H1 (cell line): ENCODE measurements at places on chromosomes 1 and 21.
A peak's percentile ranks its signal among the peaks of the same experiment; 100 is the strongest.

DNA sequence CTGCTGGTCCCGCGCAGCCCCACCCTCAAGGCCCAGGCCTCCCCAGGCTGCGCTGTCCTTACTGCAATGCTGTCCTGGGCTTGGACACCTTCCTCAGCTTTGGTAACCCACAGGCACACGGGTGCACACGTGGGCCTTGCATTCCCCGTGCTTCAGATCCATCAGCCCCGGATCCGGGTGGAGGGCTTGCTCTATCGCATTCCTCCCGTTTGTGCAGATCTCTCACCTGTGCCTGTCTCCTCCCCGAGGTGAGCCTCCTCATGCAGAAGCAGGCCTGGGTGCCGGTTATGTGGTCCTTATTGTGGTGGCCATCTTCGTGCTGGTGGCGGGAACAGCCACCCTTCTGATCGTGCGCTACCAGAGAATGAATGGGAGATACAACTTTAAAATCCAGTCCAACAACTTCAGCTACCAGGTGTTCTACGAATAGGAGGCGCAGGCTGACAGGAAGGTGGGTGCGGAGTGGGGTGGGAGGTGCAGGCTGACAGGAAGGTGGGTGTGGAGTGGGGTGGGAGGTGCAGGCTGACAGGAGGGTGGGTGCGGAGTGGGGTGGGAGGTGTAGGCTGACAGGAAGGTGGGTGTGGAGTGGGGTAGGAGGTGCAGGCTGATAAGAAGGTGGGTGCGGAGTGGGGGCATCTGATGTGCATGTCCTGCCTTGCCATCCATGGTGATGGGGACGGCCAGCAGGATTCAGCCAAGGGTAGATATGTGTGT, 66.2 kb downstream of the UMODL1 start:
- DNase-seq: no peak

- DNase-seq: no peak
Measured at GRCh38 chr1:47471163-47471562, 33.3 kb downstream of the FOXD2 start.

- no peak for DNase-seq
Measured at GRCh38 chr1:178689769-178690168, 35.3 kb upstream of the RALGPS2 start.

DNA sequence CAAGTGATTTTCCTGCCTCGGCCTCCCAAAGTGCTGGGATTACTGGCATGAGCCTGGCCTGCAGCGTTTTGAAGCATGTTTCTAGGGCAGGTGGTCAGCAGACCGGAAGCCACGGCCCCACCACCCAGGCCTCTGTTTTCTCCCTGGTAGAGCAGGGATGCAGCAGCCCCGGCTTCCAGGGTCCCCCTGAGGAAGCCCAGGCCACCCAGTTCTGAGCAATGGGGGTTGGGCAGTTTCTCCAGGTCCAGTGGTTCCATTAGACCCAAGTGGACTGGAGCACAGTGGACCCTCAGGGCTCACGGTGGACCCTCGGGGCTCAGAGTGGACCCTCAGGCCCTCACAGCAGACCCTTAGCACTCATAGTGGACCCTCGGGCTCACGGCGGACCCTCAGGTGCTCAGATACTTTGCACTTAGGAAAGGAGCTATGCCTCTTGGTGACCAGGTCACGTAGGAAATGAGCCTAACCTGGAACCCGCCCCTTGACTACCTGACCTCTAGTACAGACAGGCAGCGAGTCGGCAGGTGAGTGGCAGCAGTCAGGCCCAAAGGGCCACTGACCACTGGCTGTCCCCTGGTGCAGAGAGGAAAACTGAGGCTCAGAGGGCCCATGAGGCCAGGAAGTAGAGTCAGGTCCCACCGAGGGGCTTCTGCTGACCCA, 4.6 kb upstream of the FNDC10 start:
- DNase-seq: no peak

DNA sequence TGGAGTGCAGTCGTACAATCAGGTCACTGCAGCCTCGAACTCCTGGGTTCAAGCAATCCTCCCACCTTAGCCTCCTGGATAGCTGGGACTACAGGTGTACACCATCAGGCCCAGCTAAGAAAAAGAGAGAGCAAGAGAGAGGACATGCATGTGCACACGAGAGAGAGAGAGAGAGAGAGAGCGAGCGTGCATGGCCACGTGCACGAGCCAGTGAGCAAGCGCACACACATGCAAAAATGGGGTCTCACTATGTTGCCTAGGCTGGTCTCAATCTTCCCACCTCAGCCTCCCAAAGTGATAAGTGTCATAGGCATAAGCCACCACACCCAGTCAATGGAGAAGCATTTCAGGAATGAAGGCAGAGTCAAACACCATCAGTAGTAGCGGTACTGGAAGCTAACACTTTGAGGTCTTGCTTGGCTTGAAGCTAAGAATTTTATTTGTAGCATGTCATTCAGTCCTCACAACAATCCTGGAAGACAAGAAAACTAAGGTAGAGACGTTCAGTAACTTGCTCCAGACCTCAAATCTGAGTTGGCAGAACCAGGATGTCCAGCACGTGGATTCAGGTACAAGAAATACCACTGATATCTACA, 14.5 kb downstream of the GNB1 start:
- no peak for DNase-seq

DNA sequence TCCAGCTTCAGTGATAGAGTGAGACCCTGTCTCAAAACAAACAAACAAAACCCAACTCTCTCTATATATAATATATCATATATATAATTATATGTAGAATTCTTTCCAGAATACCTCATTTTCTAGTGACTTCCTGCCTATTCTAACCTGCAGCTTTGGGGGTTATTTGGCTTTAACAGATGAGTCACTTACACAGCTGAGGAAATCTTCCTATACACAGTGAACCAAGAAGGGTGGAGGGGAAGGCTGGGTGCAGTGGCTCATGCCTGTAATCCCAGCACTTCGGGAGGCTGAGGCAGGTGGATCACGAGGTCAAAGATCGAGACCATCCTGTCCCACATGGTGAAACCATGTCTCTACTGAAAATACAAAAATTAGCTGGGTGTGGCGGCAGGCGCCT, 9.2 kb downstream of the RAB29 start:
- no peak for DNase-seq

DNA sequence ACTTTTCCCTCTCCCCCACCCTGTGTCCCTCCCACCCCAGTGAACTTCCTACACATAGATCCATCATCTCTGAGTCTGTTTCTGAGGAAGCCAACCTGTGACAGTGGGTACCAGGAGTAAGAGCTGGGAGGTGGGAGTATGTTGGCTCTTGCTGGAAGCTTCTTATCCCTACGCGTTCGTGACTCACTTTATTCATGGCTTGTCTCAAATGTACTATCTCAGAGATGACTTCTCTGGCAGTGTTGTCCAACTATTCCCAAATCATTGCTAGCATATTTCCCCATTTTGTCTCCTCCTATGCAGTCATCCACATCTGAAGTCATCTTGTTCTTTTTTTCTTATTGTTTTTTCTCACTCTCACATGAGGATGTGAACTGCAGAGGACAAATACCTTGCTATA, 88.0 kb downstream of the HIVEP3 start:
- no peak for DNase-seq

DNA sequence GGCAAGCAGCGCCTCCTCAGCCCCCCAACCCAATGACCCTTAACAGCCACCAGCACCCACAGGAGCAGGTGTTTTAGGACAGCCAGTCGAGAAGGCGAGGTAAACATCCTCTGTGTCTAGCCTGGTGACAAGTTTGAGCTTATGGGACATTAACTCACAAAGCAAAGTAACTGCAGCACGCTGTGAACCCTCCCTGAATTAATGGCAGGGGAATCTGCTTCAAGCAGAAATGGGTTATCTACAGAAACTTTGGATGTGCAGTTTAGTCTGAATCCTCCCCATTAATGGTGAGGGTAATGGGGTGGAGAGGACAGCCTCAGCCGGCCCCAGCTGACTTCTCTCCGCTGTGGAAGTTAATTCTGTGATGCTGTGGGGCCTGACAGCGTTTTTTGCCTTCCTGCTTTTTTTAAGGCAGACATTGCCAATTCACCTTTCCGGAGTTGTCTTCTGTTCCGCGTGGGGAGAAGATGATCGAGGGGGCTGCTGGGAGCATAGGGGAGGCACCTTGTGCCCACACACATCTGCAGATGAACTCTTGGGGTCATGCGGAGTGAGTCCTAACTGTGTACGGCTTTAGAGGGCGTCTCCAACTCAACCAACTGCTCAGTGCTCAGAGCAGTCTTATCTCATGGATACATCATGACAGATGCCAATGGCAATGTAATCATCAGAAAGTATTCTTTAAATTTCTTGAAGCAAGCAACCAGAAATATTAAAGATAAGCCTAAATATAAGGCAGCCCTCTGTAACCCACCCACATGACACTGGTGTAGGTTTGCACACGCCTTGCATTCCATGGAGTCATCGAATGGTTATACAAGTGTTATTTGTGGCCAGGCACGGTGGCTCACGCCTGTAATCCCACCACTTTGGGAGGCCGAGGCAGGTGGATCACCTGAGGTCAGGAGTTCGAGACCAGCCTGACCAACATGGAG, 41.0 kb downstream of the POFUT2 start:
- peak; percentile 33 for DNase-seq

GRCh38 chr1:199242147-199242546, 603.3 kb downstream of the PTPRC start:
- no peak for DNase-seq

- no peak for DNase-seq
Measured at GRCh38 chr21:27168084-27168483, 201.2 kb upstream of the ADAMTS5 start.

GRCh38 chr1:215421744-215422143, 145.4 kb upstream of the KCTD3 start:
- no peak for DNase-seq

DNA sequence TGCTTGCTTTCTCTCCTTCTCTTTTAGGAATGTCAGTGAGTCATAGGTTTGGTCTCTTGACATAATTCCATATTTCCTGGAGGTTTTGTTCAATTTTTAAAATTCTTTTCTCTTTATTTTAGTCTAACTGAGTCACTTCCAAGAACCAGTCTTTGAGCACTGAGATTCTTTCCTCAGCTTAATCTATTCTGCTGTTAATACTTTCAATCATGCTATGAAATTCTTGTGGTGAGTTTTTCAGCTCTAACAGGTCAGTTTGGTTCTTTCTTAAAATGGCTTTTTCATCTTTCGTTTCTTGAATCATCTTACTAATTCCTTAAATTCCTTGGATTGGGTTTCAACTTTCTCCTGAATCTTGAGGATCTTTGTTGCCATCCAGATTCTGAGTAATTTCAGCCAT, 321.0 kb downstream of the PTBP2 start:
- DNase-seq: no peak

DNA sequence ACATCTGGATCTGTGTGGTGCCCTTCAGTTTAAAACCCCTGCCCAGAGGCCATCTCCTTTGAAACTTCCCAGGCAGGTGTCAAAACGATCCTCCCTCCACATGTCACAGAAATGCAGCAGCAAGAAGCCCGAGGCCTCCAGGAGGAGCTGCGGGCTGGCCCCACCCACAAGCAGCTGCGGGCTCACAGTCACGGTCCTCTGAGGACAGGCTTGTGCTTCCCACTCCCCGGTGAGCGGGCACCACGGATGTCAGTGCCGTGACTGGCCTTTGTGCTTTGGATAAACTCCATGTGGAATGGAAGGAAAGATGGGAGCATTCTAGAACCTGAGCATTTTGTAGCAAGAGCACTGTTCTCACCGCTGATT, 65.8 kb downstream of the SIK1 start:
- DNase-seq: no peak

- DNase-seq: peak; percentile 75
Measured at GRCh38 chr1:154329152-154329521, 3.8 kb downstream of the ATP8B2 start.

DNA sequence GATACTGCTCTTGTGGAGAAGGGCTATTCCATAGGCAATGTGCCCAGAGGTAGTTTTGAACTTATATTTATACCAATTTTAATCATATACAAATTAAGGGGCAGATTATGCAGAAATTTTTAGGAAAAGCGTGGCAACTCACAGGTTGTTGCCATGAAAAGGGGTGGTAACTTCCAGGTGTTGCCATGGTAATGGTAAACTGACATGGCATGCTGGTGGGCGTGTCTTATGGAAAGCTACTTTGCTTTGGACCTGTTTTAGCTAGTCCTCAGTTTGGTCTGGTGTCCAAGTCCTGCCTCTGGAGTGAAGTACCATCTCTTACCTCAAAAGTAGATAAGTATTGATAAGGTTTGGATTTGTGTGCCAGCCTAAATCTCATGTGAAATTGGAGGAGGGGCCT, 7.9 kb upstream of the IL23R start:
- no peak for DNase-seq

GRCh38 chr1:181656491-181656890, 173.2 kb downstream of the CACNA1E start:
- DNase-seq: no peak

- DNase-seq: no peak
Measured at GRCh38 chr1:191707288-191707687, 451.0 kb upstream of the RGS18 start.

DNA sequence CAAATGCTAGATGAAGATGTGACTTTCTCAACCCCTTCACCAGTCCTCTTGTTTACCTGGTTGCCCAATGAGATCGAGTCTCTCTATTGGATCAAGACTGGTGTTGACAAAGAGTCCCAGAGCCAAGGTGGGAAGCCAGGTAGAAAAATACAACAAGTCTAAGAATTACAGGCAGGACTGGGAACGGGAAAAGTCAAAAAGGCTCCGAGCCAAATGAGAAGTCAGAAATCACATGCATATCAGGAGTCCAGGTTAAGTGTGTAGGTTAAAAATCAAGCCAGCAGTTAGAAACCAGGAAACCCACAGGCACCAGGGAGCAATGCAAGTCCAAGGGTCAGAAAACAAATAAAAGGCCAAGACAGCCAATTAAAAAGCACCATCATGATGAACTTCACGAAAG, 27.4 kb upstream of the DUSP23 start:
- DNase-seq: no peak

GRCh38 chr1:228793032-228793431, 57.8 kb downstream of the RHOU start:
- DNase-seq: no peak

DNA sequence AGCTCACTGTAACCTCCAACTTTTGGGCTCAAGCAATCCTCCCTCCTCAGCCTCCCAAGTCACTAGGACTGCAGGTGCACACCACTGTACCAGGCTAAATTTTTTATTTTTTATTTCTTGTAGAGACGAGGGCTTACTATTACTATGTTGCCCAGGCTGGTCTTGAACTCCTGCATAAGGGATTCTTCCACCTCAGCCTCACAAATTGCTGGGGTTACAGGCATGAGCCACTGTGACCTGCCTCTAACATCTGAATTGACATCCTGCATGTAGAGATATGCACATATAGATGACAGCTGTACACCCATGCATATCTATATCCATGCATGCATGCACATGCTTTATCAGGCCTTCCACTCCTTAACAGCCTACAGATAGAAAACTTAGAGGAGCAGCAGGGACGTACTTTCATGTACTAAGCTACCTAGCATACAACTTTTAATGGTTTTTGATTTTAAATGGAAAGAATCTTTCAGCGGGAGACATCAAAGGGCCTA, 740.9 kb upstream of the TPTE start:
- no peak for DNase-seq

- no peak for DNase-seq
Measured at GRCh38 chr1:55466373-55466772, 251.2 kb upstream of the USP24 start.
